ENCODE measurements at places on chromosomes 2 and 18. TPM values are rescaled to one million over a fixed set of nuclear protein-coding genes. Genes with fewer than 3 reads are reported as not detected.

The TANC1 gene
- total RNA-seq = 51.8 TPM

DNA sequence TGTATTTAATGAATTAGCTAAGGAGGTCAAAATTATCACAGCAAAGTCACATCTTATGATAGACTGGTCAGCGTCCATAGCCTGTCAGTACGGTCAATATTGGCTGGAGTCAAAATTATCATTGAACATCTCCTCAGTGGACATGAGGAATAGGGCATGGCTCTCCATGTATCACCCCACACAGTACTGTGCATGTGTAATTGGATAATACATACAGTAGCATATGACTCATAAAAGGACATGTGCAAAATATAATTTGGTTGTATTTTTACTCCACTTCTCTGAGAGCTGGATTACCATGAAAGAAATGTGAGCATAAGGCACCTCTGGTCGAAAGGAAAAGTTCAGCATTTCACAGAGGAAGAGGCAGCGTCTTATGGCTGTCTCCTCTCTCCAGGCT lies 24.9 kb downstream of the ADD2 start:
- no peaks in the 10 kb centered on the region for H3K4me1 ChIP-seq
- no peak overlapping the region for H3K4me3 ChIP-seq
- H3K27me3 ChIP-seq = no peaks in the 10 kb centered on the region
- no peak for DNase-seq
- no peaks in the 10 kb centered on the region for H3K36me3 ChIP-seq
- H3K27ac ChIP-seq = no peak overlapping the region

DNA sequence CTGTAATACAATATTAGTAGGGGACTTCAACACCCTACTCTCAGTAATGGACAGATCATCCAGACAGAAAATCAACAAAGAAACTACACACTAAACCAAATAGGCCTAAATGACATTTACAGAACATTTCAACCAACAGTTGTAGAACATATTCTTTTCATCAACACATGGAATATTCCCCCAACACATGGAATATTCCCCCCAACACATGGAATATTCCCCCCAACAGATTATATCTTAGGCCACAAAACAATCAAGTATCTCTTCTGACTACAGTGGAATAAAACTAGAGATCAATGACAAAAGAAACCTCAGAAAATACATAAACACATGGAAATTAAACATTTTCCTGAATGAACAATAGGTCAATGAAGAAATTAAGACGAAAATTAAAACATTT lies 187.2 kb upstream of the RBBP8 start:
- no peak overlapping the region for H3K4me3 ChIP-seq
- no peak overlapping the region for H3K27ac ChIP-seq
- H3K27me3 ChIP-seq = no peaks in the 10 kb centered on the region
- no peaks in the 10 kb centered on the region for H3K36me3 ChIP-seq
- no peaks in the 10 kb centered on the region for H3K4me1 ChIP-seq

DNA sequence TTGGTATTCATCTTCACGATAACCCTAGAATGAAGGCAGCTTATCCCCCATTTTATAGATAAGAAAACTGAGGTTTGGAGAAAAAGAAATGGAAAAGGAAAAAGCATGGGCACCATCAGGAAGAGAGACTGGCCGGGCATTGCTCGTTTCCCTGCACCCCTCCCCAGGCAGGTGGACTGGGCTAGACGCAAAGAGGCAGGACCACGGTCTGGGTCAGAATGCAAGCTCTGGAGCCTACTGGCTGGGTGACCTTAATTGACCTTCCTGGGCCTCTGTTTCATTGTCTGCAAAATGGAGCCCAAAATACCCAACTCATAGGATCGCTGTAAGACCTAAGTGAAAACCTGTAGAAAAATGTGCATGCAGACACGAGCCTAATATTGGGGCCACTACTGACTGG lies 135.3 kb upstream of the GLI2 start:
- DNase-seq = no peak
- no peaks in the 10 kb centered on the region for H3K4me1 ChIP-seq
- no peak overlapping the region for H3K4me3 ChIP-seq
- no peaks in the 10 kb centered on the region for H3K36me3 ChIP-seq

GRCh38 chr2:158243392-158243791 lies 141.7 kb downstream of the UPP2 start:
- no peaks in the 10 kb centered on the region for H3K27me3 ChIP-seq
- no peaks in the 10 kb centered on the region for H3K36me3 ChIP-seq
- no peaks in the 10 kb centered on the region for H3K4me1 ChIP-seq
- H3K27ac ChIP-seq = no peak overlapping the region
- no peak for DNase-seq
